ENCODE measurements at places on chromosomes 16 and 17.
A peak's percentile ranks its signal among the peaks of the same experiment; 100 is the strongest.

GRCh38 chr16:87206646-87207451 is 110.3 kb downstream of the C16orf95 start:
- DNase-seq: no peak

DNA sequence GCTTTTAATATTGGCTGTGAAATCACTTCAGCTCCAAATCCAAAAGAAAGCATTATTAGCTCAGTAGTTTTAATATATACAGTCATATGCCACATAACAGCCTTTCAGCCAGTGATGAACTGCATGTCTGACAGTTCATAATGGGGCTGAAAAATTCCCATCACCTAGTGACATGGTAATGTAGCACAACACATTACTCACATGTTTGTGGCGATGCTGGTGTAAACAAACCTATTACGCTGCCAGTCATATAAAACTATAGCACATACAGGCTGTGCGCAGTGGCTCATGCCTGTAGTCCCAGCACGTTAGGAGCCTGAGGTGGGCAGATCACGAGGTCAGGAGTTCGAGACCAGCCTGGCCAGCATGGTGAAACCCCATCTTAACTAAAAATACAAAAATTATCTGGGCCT is 92.2 kb downstream of the TUBD1 start:
- DNase-seq: no peak

DNA sequence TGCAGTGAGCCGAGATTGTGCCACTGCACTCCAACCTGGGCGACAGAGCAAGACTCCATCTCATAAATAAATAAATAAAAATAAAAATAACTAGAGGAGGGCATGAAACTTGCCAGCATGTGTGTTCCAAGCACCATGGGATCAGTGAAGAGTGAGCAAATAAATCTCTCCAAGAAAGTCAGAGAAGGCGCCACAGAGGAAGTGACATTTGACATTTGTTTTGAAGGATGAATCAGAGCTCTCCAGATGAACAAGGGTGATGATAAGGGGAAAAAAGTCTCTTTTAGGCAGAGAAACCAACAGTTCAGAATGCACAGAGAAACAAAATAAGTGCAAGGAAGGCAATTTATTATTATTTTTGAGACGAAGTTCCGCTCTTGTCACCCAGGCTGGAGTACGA is 50.3 kb downstream of the IST1 start:
- no peak for DNase-seq

- no peak for DNase-seq
Observed at GRCh38 chr17:34437188-34437587, 74.2 kb upstream of the CCL1 start.

DNA sequence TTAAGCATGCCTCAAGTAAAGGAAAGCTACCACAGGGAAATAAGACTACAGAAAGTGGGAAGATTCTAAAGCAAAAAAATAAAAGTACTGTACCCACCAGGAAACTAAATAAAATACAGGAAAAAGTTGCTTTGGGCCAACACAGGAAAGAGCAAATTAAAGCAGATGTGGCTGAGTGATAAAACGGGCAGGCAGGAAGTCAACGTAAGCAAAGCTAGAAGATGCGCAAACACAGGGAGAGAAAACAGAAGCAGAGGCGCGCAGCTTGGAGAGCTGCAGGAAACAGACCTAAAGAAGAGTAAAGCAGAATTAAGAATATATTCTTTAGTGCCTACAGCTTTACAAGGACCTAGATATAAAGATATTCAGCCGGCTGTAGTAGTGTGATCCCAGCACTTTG is 21.7 kb downstream of the USP36 start:
- no peak for DNase-seq

GRCh38 chr16:59205403-59205802 is 471.3 kb upstream of the GOT2 start:
- no peak for DNase-seq

- DNase-seq: no peak
Observed at GRCh38 chr17:10612957-10613744, 44.0 kb downstream of the MYH3 start.

DNA sequence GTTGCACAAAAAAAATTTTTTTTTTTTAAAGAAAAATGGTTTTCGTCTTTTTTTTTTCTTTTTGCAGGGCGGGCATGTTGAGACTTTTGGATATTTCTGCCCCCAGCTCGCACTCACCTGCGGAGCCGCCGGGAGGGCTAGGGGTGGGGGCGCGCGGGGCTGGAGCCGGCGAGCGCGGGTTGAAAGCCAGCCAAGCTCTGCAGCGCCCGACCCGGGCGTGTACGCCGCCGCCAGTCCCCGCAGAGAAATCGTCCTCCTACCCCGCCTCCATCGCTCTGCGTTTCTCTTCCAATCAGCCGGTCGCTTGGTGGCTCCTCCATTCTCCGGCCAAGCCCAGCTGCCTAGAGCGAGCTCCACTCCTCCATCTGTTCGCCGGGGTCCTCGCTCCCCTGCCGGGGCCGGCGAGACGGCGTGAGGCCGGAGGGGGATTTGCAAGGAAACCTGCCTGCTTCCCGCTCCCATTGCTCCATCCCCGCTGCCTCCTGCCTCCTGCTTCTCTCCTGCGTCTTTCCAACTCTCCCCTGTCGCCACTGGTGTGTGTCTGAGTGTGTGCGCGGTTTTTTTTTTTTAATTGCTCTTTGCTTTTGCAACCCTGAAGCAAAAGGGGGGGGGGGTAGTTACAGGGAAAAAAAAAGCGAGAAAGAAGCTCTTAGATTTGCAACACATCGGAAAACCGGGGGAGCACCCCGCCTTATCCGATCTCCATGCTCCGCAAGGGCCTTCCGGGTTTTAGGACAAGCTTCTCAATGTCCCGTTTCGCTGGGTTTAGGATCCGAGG is 1.8 kb upstream of the UBTF start:
- no peak for DNase-seq

DNA sequence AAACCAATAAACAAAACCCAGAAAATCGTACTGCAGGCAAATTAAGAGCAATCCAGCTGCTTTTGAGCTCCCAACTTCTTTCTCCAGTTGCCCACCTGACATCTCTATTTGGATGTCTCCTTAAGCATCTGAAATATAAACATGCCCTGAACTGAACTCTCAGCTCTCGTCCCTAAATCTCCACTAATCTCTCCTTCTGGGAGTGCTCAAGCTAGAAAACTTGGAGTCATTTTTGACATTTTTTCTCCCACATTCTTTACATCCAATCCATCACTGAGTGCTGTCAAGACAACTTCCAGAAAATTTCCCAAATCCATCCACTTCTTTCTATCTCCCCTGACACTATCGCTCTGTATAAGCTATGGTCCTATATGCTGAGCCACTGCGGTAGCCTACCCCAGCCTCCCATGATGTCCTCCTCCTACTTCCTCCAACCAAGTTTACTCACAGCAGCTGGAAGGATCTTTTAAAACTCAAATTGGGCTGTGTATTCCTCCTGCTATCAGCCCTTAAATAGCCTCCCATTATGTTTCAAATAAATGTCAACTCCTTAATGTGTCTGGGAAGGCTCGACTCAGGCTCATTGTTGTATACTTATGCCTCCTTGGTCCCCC is 53.1 kb downstream of the HS3ST3B1 start:
- no peak for DNase-seq

- no peak for DNase-seq
Observed at GRCh38 chr16:86296256-86296655, 214.1 kb upstream of the FOXF1 start.

DNA sequence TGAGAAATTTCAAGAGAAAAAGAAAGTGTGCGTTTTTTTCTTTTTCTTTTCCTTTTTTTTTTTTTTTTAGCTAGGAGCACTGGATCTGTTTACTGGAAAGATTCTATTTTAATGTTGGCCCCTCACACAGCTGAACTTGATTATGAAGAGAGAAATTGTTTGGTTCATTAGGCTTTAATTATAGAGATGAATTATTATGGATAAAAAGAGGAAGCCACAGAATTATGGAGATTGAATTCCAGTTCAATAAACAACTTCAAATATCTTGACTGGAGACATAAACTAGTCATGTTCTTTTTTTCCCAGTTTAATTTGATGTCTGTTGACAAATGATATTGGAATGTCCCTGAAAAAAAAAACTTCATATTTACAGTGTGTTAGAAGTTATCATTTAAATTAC is 152.0 kb upstream of the HS3ST3A1 start:
- DNase-seq: no peak

DNA sequence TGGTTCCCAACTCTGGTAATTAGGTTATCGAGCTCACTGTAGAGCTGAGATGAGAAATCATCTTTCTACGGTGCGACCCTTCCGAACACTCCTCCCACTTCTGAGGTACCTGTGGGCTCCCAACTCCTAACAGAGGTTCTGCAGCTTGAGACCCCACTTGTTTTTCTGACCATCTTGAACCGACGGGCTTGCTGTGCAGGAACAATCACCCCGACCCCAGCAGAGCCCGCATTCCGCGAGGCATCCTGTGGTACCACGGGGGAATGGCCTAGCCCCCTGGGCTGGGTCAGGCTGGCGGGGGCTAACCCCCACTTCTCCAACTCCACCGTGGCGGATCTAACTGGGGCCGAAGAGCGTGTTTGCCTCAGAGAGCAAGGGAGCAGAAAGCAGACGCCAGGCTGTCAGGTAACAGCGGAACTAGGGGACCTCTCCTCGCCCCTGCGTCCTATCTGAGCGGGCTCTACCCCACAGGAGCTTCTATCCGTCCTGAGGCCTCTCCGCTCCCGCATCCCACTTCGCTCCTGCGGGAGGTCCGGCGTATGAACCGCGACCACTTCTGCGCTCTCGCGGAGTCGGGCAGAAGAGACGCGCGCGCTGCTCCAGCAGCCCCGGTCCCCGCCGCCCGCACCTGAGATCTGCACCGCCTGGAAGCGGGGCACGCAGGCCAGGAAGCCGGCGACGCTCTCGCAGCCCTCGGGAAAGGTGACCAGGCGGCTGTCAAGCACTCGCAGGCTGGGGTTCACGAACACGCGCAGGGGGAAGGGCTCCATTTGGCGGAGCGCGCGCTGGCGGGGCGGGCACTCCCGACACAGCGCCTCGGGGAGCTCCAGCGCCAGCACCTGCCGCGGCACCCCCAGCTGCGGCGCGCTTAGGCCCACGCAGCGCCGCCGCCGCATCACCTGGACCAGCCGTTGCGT is 761 bp downstream of the PDF start:
- DNase-seq: no peak

- no peak for DNase-seq
Observed at GRCh38 chr17:75454193-75454592, 2.2 kb upstream of the TMEM94 start.

DNA sequence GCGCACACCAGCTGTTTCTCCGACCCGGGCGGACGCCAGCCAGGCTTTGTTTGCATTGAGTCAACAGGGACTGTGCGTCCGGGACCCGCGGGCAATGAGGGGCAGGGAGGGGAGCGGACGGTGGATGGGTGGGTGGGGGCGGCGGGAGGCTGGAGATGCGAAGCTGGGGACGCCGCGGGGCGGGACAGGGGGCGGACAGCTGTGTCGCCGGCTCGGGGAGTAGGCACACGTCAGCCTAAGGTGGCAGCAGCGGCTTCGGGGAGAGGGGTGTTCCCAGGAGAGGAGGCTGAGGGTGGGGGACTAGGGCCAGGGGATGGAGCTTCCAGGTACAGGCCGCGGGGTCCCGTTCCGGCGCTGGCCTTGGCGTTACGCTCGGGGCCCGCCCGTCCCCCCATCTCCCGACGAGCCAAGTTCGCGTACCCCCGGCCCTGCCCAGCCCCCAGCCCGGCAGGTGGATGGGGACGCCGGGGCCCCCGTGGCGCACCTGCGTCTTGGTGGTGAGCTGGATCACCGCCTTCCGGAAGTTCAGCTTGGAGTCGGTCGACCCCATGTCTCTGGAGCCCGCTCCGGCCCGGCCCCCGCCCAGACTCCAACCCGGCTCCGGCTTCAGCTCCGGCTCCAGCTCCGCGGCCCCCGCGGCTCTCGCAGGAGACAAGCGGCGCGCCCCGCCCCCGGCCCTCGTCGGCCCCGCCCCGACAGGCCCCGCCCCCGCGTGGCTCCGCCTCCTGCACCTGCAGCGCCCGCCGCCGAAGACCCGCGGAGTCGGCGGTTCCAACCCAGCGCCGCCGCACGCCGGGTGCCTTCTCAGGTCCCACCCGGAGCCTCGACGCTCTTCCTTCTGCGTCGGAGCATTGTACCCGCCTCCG is at the start of gene HID1:
HID1 (minus strand) TSS at position 653 of the 866 bp plus-strand sequence; CDS start at position 550, 103 bp downstream.
- DNase-seq: no peak

DNA sequence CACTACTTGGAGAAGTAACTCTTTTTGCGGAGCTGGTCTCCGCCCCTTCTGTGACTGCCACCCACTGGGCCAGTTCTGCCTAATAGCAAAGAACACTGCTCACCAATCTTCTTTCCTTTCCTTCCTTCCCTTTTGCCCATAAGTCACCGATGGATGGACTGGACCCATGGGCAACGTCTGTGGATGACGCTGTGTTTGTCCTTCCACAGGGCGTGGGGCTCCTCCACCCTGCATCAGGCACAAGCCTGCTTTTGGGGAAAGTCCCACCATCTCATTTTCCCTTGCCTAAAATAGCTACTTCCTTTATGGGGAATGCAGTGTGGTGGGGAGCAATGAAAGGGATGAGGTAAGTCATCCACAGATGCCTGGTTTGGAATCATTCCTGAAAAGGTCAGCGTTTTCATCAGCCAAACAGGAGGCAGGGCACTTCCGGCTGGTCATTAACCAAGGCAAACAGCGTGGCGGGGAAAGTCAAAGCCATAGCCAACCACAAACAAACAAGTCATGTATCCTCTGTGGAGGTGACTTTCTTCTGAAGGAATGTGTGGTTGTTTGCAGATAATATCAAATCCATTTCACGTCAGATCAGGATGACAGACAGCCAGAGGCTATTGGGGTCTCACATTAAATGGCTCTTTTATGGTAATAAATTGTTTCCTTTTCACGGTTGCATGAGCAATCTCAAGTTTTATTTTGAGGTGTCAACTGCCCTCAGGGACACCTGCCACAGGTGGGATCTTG is 30.7 kb upstream of the MED9 start:
- peak; percentile 39 for DNase-seq
